ENCODE measurements at places on chromosomes 16 and 17.

- no peaks in the 10 kb centered on the region for H3K4me1 ChIP-seq
- H3K36me3 ChIP-seq, result no peaks in the 10 kb centered on the region
- no peak overlapping the region for H3K4me3 ChIP-seq
- no peak overlapping the region for H3K27ac ChIP-seq
- H3K27me3 ChIP-seq, result no peaks in the 10 kb centered on the region
Observed at GRCh38 chr17:37068266-37068665, 119.5 kb downstream of the AATF start.

- H3K4me1 ChIP-seq, result no peaks in the 10 kb centered on the region
- no peaks in the 10 kb centered on the region for H3K36me3 ChIP-seq
- H3K27me3 ChIP-seq, result no peaks in the 10 kb centered on the region
- no peak for DNase-seq
- no peak overlapping the region for H3K27ac ChIP-seq
- no peak overlapping the region for H3K4me3 ChIP-seq
Observed at GRCh38 chr17:40461732-40462342, 18.6 kb downstream of the IGFBP4 start.

GRCh38 chr17:71412803-71413202 lies 708.0 kb upstream of the SOX9 start:
- no peaks in the 10 kb centered on the region for H3K27me3 ChIP-seq
- no peak for DNase-seq
- no peaks in the 10 kb centered on the region for H3K36me3 ChIP-seq

DNA sequence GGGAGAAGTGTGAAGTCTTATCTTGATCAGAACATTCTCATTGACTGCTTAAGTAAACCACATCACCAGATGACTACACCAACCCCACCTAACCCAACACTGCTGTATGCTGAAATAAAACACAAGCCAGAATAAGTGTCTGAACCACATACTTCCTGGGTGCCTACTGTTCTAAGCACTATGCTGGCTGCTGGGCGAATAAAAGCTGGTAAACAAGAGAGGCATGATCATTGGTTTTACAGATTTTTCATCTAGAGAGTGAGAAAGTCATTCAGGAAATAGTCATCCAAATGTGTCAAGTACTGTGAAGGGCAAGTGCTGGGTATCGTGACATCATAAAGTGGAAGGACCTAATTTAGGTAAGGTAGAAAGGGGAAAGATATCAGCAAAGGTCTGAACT lies 199.0 kb upstream of the SOX9 start:
- H3K36me3 ChIP-seq, result no peaks in the 10 kb centered on the region
- H3K27me3 ChIP-seq, result no peaks in the 10 kb centered on the region
- H3K27ac ChIP-seq, result no peak overlapping the region
- no peak for DNase-seq
- H3K4me3 ChIP-seq, result no peak overlapping the region

DNA sequence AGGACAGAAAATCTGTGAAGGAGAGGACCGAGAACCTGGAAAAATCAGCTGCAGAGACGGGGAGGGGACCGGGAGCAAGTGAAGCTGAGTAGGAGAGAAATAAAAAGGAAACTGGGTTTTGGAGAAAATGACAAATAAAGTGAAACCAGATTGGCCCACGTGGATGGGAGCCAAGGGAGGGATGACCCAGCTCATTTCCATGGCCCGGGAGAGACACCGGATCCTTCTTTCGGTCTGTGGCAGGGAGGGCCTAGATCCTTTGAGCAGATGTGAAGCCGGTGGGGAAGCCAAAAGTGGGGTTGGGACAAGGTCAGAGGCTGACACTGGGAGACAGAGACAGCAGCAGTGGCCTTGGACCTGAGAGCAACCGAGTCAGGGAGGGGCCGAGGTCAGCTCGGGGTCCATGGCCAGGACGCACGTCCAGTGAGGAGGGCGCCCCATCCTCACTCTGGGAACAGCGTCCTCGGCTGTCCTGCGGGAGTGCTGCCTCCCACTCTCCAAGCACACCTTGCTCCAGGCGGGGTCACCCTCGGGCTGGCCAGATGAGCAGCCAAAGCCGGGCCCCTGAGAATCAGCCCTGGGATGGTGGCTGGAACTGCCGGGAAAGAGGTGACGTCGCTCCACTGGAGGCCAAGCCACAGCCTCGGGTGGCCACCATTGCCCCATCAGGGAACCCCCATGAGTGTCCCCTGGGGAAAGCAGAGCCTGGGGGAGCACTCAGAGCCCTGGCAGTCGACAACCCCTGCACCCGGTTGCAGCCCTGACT lies 50.8 kb upstream of the CDR2 start:
- peaks cover 26% of the 10 kb centered on the region for H3K36me3 ChIP-seq
- H3K4me3 ChIP-seq, result no peak overlapping the region
- no peaks in the 10 kb centered on the region for H3K27me3 ChIP-seq
- H3K4me1 ChIP-seq, result no peaks in the 10 kb centered on the region

GRCh38 chr17:74001145-74001544 lies 202.3 kb upstream of the RPL38 start:
- no peaks in the 10 kb centered on the region for H3K27me3 ChIP-seq
- no peaks in the 10 kb centered on the region for H3K4me1 ChIP-seq
- no peak for DNase-seq
- H3K27ac ChIP-seq, result no peak overlapping the region
- H3K36me3 ChIP-seq, result no peaks in the 10 kb centered on the region

Measured in effector memory CD4-positive, alpha-beta T cell (primary cell).